ENCODE measurements at places on chromosomes 6 and 20. TPM values are rescaled to one million over a fixed set of nuclear protein-coding genes. Genes with fewer than 3 reads are reported as not detected.

DNA sequence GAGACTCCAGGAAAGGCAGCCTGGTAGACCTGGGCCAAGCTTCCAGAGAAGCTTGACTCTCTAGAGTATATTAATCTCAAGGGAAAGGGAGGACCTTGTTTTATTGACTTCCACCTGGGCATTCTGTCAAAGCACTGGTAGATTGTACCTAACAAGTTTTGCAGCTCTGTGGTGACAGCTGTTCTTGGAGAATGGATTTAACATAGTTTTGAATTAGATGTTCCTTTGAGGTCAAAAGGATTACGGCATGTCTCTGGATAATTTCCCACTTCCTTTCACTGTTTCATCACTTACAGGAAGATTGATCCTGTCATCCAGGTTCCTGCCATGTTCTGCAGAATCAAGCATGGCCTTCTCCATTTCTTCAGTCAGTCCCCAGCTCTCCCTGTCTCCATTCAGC is 246.0 kb downstream of the PHACTR1 start:
- no peak for DNase-seq

- DNase-seq: no peak
These were observed 71.4 kb downstream of the ARID1B start for GRCh38 chr6:156848533-156848932.

DNA sequence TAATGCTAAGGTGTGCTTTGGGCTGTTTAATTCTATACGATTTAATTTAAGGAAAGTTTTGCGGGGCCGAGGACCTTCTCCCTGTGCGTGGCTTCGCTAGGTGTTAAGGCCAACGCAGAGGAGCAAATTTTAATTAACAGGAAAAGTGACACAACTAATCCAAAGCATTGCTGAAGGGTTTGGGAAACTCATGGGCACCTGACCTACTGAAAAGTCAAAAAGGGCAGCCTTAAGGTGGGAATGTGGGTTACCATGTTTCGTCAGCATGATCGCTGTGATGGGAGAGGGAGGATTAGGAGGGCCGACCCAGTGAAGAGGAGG is 415 bp upstream of the CUL9 start:
- no peak for DNase-seq

- DNase-seq: no peak
These were observed 33.9 kb downstream of the PSMG4 start for GRCh38 chr6:3292431-3293197.

- no peak for DNase-seq
These were observed 10.1 kb downstream of the EZR start for GRCh38 chr6:158808941-158809678.

DNA sequence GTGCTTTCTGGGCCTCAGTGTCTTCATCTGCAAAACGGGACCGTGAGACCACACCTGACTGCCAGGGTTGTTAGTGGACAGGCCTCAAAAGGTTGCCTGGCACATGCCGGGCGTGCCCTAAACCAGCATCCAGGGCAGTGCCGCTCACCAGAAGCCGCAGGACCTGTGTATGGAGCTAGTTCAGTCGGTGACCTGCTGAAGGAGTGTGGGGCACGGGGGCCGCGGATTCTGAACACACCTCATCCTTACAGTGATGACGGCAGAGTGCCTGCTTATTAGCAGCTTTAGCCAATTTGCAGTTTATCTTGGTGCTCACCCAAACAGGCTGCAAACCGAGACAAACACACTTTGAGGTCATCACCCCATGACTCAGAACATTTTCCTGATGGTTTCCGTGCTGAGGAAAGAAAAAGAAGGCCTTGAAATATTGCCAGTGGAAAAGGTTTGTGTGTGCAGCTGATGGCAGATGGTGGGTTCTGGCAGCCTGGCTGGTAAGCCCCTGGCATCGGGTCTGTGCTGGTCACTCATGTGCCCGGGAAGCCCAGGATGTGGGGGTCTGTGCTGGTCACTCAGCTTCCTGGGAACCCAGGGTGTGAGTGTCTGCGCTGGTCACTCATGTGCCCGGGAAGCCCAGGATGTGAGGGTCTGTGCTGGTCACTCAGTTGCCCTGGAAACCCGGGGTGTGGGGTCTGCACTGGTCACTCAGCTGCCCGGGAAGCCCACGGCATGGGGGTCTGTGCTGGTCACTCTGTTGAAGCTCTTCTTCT is 153.8 kb downstream of the ERMARD start:
- no peak for DNase-seq

REV3L gene
- total RNA-seq: 19.7 TPM

GLP1R gene
- total RNA-seq: 42.5 TPM

ATF6B gene
- total RNA-seq: 72.9 TPM

GTSF1L gene
- total RNA-seq: not detected
